Lung (tissue), 17 donors: ENCODE measurements at places on chromosomes 1 and 21.

- no peak for DNase-seq
These were observed 5.5 kb downstream of the STK40 start for GRCh38 chr1:36380143-36380619.

DNA sequence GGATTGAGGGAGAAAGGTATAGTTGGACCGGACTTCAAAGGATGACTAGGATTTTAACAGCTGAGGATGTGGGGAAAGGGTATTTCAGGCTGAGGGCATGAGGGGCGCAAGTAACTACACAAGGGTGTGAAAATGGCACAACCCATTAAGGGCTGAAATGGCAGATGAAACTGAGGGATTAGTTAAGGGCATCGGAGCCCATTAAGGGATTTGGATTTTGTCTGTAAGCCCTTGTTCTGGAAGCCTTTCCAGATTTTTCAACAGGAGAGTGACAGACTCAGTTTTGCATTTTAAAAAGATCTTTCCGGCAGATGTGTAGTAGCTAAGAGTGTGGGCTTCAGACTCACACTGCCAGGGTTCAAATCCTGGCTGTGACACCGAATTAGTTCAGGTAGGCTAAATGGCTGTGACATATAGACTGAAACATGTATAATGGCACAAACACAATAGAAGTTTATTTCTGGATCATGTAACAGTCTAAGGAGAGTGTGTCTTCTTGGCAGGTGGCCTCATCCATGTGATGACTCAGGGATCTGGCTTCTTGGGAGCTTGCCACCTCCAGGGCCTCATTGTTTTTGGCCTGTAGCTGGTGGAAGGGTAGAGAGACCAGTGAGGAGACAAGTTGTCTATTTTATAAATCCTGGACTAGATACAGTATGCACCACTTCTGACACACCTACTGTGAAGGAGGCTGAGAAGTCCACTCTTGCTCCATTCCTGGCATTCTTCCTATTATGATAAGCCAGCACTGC is 49.6 kb downstream of the UBE2T start:
- DNase-seq, result no peak

DNA sequence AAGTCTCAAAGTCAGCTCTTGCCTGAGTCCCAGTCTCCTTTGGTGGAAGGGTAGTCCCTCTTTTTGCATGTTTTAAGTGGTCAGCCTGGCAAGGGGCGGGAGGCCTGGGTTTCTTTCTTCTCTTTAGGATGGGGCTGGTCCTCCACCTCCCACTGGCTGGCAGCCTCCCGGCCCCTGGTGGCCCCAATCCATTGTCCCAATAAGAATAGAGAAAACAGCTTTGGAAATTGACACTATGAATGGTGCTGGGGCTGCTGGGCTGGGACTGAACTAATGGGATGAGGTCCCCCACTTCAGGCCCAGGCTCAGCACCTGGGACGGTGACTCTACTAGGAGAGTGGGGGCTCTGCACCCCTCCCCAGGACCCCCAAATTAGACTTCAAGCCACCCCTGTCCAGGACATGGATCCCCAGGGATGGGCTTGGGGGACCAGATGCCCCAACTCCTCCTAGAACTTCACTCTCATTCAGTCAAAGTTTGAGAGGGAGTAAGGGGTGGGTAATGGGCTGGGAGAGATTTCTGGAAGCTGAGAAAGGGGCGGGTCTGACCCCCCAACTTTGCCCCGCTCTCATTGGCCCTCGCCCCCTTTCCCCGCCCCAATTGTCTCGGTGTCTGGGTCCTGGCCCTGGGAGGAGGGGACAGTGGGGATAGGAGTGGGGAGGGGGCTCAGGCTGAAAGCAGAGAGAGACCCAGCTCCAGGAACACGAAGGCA is 18.2 kb downstream of the SLC27A3 start:
- no peak for DNase-seq

DNA sequence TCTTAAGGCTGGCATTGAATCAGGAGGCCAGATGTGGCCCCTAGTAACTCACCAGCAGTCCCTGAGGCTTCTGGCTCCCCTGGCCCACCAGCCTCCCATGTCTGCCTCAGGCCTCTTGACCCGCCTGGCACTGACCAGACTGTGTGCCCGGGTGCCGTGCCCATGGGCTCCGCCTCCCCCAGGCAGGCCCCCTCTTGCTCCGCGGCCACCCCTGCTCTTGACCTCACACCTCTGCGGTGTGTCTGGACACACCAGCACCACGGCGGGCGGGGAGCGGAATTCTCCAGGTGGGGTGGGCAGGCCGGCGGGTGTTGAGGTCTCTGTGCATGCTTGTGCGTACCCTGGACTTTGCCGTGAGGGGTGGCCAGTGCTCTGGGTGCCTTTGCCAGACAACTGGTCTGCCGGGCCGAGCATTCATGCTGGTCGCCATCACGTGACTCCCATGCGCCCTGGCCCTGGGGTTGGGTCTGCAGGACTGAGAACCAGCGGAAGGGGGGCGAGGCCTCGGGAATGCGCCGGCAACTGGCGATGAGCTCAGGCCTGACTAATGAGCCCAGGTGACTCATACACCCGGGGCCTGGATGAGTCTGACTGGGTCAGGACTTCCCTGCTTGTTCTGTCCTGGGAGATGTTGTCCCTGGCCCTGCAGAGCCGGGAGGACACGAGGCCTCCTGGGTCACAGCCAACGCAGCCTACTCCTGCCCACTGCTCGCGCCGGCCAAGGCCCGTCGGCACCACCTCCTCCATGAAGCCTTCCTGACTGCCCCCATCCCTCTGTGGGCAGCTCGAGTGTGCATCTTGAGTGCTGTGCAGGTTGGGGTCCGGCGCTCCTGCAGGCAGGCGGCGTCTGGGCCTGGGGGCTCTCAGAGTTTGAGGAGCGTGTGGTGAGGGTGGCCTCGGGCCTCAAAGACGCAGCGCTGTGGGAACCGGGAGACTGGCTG is 22.6 kb downstream of the COL18A1 start:
- no peak for DNase-seq

GRCh38 chr1:18088077-18088594 is 19.5 kb upstream of the IGSF21 start:
- no peak for DNase-seq

- peak; percentile 47 for DNase-seq
These were observed 15.4 kb downstream of the POLR3GL start for GRCh38 chr1:145979746-145980456.

DNA sequence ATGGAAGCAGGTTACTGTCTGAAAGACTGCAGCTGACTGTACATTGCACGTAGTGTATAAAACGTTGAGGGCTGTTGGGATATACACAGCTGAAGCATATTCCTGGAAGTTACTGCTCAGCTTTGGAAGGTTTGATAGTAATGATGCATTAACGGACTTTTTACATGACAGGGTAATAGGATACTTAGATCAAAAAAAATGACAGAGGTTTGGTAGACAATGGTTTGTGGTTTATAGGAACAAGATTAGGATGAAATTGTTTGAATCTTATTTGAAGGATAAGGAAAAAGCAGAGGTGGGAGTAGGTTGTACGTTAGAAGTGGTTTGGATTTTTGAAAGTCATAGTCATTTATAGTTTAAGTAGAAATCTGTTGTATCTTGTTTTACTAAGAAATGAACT is 33.0 kb downstream of the ADGRL2 start:
- DNase-seq, result no peak

GRCh38 chr1:180936110-180937011 is 23.7 kb downstream of the KIAA1614 start:
- DNase-seq, result no peak

DNA sequence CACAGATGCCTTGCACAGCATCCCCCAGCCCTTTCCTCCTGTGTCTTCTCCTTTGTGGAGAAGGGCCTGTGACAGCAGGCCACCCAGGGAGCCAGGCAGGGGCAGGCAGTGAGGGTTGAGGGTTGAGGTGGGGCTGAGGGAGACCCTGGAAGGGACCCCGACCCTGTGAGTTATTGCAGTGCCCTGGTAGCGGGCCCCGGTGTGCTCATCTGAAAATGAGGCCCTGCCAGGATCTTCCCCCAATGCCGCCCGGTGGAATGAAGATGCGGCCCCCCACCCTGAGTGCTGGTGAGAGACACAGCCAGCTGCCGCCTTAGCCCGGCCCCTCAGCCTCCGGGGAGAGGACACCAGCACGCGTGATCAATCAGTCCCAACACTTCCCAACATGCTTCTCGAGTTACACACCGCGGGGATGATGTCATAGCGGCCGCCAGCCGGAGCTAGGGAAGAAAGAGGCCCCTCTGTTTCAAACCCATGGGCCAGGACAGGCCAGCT is 36.2 kb upstream of the ACTRT2 start:
- peak; percentile 92 for DNase-seq

DNA sequence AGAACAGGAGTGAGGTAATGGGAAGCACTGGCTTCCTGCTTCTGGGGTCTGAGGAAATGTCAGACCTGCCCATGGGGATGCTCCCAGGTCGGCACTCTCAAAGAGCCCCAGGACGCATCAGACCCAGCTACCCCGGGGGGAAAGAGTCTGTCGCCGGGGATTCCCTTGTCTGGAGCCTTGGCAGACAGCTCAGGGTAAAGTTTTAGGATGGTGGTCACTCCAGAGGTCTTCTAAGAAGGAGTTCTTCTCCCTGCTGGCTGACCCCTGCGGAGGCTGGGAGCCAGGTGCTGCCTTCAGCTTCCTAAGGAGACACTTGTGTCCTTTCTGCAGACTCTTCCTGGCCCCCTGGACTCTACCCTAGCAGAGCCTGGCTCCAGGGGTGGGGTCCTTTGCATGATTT is 61.9 kb upstream of the PSEN2 start:
- no peak for DNase-seq

- DNase-seq, result no peak
These were observed 57.3 kb downstream of the SERBP1 start for GRCh38 chr1:67372898-67373297.

DNA sequence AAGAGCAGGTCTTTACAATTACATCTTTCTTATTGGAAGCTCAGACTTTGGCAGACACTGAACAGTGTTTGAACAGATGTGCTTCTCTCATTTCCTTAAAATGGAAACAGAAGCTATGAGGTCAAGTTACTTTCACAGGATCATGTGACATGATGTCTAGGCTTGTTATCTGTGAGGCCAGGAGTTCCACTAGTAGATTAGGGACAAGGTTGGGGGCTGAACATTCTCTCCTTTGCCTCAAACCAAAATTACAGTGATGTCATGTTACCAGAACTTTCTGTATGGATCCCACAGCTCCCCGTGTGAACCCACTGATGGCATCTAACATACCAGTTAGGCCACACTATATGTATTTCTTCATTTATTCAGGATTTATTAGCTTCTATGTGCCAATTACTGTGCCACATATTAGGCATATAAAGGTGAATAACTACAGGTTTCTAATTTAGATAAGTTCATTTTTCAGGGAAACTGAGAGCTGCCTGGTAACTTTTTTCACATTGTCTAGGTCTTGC is 6.0 kb downstream of the DYNLT5 start:
- no peak for DNase-seq

- no peak for DNase-seq
These were observed 123.6 kb upstream of the DNAH14 start for GRCh38 chr1:224805889-224806288.

GRCh38 chr1:151594143-151594625 is 17.7 kb upstream of the SNX27 start:
- peak; percentile 39 for DNase-seq

DNA sequence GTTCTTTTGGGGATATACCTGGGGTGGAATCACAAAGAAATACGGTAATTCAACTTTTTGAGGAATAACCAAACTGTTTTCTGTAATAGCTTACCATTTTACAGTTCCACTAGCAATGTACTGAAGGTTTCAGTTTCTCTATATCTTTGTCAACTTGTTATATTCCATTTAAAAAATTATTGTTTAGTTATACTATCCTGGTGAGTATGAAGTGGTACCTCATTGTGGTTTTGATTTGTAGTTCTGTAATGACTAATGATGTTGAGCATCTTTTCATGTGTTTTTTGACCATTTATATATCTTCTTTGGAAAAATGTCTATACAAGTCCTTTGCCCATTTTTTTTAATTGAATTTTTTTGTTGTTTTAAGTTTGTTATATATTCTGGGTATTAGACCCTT is 39.4 kb downstream of the MAST2 start:
- no peak for DNase-seq

DNA sequence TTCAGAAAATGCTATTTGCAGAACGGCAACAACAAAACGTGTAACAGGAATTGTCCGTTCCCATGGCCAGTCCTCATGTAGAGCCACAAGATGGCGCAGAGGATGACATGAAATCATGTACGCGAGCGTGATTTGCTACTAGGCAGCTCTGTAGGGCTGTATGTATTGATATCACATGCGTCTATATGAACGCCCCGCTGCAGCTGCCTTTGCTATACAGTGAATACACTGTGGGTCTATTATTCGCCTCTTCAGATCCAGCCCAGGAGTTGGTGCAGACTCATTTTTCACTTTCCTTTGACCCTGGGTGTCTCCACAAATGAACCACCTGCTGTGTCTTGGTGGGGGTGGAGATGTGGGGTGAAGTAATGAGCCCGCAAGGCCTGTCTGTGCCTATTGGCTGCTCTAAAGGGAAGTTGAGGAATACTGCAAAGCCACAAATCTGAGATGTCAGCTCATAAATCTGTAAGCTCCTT is 361.5 kb downstream of the KIF26B start:
- DNase-seq, result peak; percentile 88

- DNase-seq, result peak; percentile 54
These were observed 532 bp downstream of the ERO1B start for GRCh38 chr1:236281198-236281653.

- no peak for DNase-seq
These were observed 67.1 kb downstream of the BCAR3 start for GRCh38 chr1:93614541-93614940.

GRCh38 chr21:18840239-18840638 is 436.7 kb upstream of the TMPRSS15 start:
- no peak for DNase-seq

- DNase-seq, result no peak
These were observed 9.1 kb upstream of the AGPAT3 start for GRCh38 chr21:43855955-43856354.

GRCh38 chr1:116763116-116763786 is 9.0 kb downstream of the CD2 start:
- peak; percentile 76 for DNase-seq

DNA sequence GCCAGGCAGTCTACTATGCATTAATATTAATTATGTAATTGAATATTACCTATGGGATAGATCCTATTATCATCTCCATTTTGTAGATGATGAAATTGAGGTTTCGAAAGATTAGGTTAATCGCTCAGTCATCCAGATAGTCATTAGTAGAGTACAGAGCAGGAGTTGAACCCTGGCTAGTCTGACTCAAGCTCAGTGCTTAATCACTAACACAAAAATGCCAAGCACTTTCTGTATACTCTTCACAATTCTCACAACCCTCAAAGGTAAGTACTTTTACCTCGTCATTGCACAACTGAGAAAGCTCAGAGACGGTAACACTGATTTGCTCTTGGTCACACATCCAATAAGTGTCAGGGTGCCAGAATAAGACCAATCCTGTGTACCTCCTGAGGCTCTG is 280.2 kb upstream of the PLXNA2 start:
- no peak for DNase-seq

DNA sequence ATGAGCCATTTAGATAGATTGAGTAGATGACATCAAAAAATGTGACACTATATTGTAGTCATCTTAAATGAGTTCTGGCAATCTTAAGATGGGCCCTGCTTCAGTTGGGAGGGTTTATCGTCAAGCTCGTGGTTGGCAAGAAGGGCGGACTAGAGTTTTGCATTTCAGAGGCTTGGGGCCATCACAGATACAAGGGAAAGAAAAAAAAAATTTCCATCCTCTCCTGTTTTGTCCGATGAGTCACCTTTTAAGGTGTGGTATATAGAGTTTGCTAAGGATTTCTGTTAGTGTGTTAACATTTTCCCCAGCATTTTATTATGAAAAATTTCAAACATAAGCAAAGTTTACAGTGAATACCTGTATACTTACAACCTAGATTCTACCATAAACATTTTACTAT is 31.8 kb upstream of the KCNQ4 start:
- DNase-seq, result no peak

GRCh38 chr1:79896140-79896539 is 889.6 kb upstream of the ADGRL4 start:
- DNase-seq, result no peak
